Activated T-cell treated with anti-CD3 and anti-CD28 coated beads, Interleukin-2, amount 50 U/mL, for 72 hours (primary cell): ENCODE measurements at places on chromosomes 2 and 18. TPM values are rescaled to one million over a fixed set of nuclear protein-coding genes. Genes with fewer than 3 reads are reported as not detected.

- peaks cover 3% of the 10 kb centered on the region for H3K36me3 ChIP-seq
- no peak overlapping the region for H3K27ac ChIP-seq
- H3K27me3 ChIP-seq: peaks cover 12% of the 10 kb centered on the region
- H3K4me1 ChIP-seq: no peaks in the 10 kb centered on the region
- peak overlapping the region; percentile 10 for H3K4me3 ChIP-seq
Observed at GRCh38 chr18:35827275-35827902, 145.1 kb upstream of the RMP24 start.

- H3K27me3 ChIP-seq: peaks cover 31% of the 10 kb centered on the region
- H3K36me3 ChIP-seq: no peaks in the 10 kb centered on the region
- no peak for DNase-seq
- H3K4me1 ChIP-seq: peaks cover 9% of the 10 kb centered on the region
- no peak overlapping the region for H3K4me3 ChIP-seq
- H3K27ac ChIP-seq: no peak overlapping the region
Observed at GRCh38 chr2:20559277-20559676, 91.6 kb downstream of the HS1BP3 start.

GPR17 gene
- not detected for total RNA-seq

CNTNAP5 gene
- not detected for total RNA-seq
